H4 (cell line): ENCODE measurements at places on chromosomes 11 and 22. TPM values are rescaled to one million over a fixed set of nuclear protein-coding genes. Genes with fewer than 3 reads are reported as not detected.

Gene NCAM1
- 4.8 and 5.0 TPM in 2 replicates for total RNA-seq

Gene CSF2RB
- not detected in 2 replicates for total RNA-seq

Gene MRGPRF
- total RNA-seq, result not detected in 2 replicates

Gene ADM2
- total RNA-seq, result 0.17 and 0.39 TPM in 2 replicates

Gene IGLL1
- total RNA-seq, result not detected in 2 replicates

Gene CNIH2
- total RNA-seq, result 8.4 and 10.8 TPM in 2 replicates

Gene SLCO2B1
- 3.0 TPM in 1 of 2 replicates, not detected in the other for total RNA-seq

Gene STIP1
- 258 and 296 TPM in 2 replicates for total RNA-seq

Gene KCNK4
- not detected in 2 replicates for total RNA-seq

Gene APIP
- total RNA-seq, result 124 and 131 TPM in 2 replicates

Gene MUC5AC
- total RNA-seq, result not detected in 2 replicates

Gene OR5P2
- total RNA-seq, result not detected in 2 replicates

Gene ZP1
- 1.5 and 2.1 TPM in 2 replicates for total RNA-seq

Gene TRPC6
- total RNA-seq, result 0.02 TPM in 1 of 2 replicates, not detected in the other

Gene OR2AT4
- total RNA-seq, result not detected in 2 replicates

Gene CASP12
- 0.04 TPM in 1 of 2 replicates, not detected in the other for total RNA-seq

Gene MRPL16
- 62.1 and 64.8 TPM in 2 replicates for total RNA-seq

Gene MRGPRX3
- not detected in 2 replicates for total RNA-seq

Gene APOL6
- 13.6 and 14.9 TPM in 2 replicates for total RNA-seq

Gene PHOX2A
- total RNA-seq, result not detected in 2 replicates

Gene TYMP
- 0.39 and 0.68 TPM in 2 replicates for total RNA-seq

Gene OR1S1
- total RNA-seq, result not detected in 2 replicates

Gene SCGB2A2
- not detected in 2 replicates for total RNA-seq

Gene PLEKHA7
- 0.75 TPM in 1 of 2 replicates, not detected in the other for total RNA-seq

Gene CARNS1
- total RNA-seq, result not detected in 2 replicates

Gene MRGPRE
- not detected in 2 replicates for total RNA-seq

Gene SMTNL1
- not detected in 2 replicates for total RNA-seq

Gene H19
- 0.23 and 2.9 TPM in 2 replicates for total RNA-seq

Gene KRTAP5-7
- not detected in 2 replicates for total RNA-seq

Gene PIM3
- total RNA-seq, result 18.6 and 30.3 TPM in 2 replicates

Gene ACTN3
- not detected in 2 replicates for total RNA-seq

Gene TSSK2
- total RNA-seq, result not detected in 2 replicates

Gene DNAJB7
- not detected in 2 replicates for total RNA-seq
